GOT3 (cell line): ENCODE measurements at places on chromosomes 11 and 22.

DNA sequence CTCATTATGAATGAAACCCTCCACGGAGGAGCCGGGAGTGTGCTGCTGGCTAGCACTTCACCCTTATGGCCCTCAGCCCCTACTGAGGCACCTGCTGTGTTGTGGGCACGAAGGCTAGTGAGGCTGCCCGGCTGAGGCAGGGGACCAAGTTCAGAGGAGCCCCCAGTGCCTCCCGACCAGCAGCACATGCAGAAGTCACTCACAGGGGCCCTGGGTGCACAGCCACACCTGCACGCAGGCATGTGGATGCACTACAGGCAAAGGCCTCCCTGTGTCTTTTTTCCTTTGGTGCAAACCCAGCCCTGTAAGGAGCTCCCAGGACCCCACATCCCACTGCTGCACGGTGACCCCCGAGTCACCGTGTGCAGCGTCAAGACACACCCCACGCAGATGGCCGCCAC lies 261.5 kb downstream of the BRD1 start:
- DNase-seq, result no peak

- DNase-seq, result no peak
Observed at GRCh38 chr11:62148271-62148980, 24.6 kb downstream of the INCENP start.

DNA sequence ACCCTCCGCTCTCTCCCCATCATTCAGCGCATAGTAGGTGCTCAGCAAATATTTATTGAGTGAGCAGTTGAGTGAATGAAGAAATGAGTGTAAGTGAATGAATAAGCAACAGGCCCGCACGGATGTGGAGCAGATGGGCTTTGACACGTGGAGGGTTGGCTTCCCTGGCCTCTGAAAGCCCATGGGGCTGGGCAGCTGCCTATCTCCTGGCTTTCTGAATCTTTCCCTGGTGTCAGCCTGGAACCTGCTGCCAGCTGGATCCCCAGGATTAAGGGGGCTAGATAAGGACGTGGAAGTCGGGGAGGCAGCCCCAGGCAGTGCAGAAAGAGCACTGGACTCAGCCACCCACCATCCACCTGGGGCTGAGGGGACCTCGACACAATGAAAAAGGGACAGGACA lies 12.6 kb downstream of the IL2RB start:
- no peak for DNase-seq

DNA sequence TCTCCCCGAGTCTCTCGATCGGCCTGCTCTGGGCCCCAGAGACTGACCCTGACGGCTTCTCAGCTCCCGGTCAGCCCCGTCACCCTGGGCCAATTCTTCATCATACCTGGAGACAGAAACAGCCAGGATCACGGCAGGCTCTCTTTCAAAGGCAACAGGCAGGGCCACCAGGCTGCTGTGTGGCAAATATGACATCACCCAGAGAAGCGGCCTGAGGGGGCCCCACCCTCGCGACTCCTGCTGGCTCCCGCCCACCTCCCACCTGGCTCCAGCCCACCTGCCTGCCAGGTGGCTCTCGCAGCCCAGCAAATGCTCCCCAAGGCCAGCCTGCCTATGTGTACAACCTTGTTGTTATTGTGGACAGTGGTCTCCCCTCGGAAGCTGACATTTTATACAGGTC lies 24.9 kb upstream of the PACSIN2 start:
- no peak for DNase-seq

DNA sequence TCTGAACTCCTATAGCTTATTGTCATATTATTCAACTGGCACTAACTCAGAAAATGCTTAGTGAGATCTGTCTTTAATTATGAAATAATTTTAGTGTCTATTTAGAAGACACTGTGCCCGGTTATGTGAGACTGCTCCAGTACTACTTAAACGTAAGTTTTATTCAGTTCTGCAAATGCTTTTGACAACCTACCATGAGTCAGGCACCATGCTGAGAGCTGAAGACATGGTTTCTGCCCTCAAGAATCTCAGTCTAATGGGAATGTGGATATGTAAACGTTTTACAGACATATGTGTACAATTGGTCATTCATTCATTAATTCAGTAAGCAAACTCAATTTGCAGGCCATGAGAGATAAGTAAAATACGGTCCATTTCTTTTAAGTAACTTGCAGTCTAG lies 40.0 kb downstream of the DCUN1D5 start:
- DNase-seq, result no peak

- no peak for DNase-seq
Observed at GRCh38 chr22:46681010-46681409, 57.0 kb downstream of the CERK start.

DNA sequence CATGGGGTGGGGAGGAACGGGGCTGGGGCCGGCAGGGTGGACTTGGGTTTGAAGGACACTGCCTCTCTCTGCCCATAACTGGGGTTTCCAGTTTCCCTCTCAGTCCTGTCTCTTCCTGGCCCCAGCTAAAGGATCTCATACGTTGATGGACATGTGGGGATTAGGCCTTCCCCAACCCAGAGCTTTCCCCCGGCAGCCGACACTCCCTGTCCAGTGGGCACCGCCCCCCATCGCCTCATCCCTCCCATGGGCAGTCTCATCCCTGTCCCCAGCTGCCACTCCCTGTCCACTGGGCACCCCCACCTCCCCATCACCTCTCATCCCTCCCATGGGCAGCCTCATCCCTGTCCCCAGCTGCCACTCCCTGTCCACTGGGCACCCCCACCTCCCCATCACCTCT lies 22.2 kb upstream of the ACR start:
- no peak for DNase-seq

GRCh38 chr11:10401696-10402392 lies 53.2 kb upstream of the AMPD3 start:
- no peak for DNase-seq

DNA sequence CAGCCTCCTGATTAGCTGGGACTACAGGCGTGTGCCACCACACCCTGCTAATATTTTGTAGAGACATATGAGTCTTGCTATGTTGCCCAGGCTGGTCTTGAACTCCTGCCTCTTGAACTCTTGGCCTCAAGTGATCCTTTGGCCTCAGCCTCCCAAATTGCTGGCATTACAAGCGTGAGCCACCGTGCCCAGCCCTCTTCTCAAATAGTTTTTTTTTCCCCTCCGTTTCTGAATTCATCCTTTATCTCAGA lies 11.8 kb downstream of the TBX1 start:
- no peak for DNase-seq
